ENCODE measurements at places on chromosomes 6 and 20.
A peak's percentile ranks its signal among the peaks of the same experiment; 100 is the strongest.

GRCh38 chr6:36574679-36575078, 19.5 kb upstream of the SRSF3 start:
- DNase-seq = no peak

GRCh38 chr6:4550227-4550597, 226.0 kb upstream of the CDYL start:
- no peak for DNase-seq

GRCh38 chr6:151005164-151005563, 139.7 kb downstream of the MTHFD1L start:
- no peak for DNase-seq

- no peak for DNase-seq
These were observed 67.4 kb upstream of the LOC128125822 start for GRCh38 chr6:63504777-63505384.

- DNase-seq = no peak
These were observed 442.4 kb downstream of the FRK start for GRCh38 chr6:115618256-115618655.

GRCh38 chr6:170025935-170026750, 264.7 kb downstream of the DLL1 start:
- peak; percentile 87 for DNase-seq

GRCh38 chr6:40988634-40989033, 50.4 kb downstream of the UNC5CL start:
- DNase-seq = no peak

DNA sequence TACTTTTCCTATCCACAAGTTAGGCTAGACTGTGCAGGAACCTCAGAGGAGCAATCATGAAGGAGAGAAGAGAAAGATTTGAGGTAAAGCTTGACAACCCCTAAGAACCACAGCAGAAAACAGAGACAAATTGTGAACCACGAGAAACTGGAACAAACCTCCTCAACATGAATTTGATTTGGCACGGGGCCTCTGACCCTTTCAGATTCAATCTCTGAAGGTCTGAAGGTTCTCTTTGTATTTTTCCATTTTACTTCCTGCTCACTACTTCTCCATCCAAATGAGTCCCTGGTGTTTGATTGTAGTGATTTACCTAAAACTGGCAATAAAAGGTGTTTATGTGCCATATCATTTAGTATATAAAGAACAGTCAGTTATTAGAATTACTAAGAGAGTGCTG, 126.1 kb upstream of the STXBP5 start:
- no peak for DNase-seq

GRCh38 chr20:63643946-63644345, 9.3 kb downstream of the STMN3 start:
- DNase-seq = no peak

GRCh38 chr6:3288711-3289663, 30.2 kb downstream of the PSMG4 start:
- DNase-seq = no peak

GRCh38 chr6:81978230-81978629, 225.7 kb upstream of the TENT5A start:
- no peak for DNase-seq

DNA sequence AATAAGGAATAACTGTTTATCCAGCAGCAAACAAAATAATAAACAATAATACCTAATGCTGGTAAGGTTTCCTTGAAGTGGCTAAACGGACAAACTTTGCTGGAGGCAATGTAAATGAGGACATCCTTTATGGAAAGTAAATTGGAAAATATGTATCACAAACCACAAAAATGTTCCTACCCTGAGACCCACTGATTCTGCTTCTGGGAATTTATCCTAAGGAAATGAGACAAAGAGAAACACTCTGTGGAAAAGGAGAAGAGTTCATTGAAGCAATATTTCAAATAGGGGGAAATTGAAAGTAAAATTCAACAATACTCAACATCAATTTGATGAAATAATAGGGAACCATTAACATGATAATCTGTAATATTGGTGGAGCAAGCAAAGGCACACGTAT, 37.9 kb downstream of the MAFB start:
- peak; percentile 83 for DNase-seq

DNA sequence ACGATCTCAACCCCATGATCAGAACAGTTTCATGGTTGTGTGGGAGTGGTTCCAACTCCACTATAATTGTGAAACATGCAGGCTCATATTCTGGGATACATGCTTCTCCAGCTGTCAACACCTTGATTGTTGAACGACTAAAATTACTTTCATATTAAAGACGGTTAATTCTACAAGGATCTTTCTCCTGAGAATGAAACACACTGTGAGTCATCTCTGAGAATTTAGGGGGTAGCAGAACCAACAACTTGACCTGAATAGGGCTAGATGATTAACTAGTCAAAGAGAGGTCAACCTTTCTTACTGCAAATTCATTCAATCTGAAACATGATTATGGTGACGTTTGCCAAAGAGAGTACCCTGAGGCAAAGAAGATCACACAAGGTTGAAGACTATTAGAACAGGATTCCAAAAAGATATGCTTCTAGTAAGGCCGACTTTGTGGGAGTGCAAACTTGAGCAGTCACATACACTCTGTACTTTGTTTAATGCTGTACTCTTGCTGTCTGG, 175.2 kb upstream of the CITED2 start:
- DNase-seq = peak; percentile 59

GRCh38 chr6:124757560-124757959, 204.7 kb upstream of the RNF217 start:
- DNase-seq = no peak

DNA sequence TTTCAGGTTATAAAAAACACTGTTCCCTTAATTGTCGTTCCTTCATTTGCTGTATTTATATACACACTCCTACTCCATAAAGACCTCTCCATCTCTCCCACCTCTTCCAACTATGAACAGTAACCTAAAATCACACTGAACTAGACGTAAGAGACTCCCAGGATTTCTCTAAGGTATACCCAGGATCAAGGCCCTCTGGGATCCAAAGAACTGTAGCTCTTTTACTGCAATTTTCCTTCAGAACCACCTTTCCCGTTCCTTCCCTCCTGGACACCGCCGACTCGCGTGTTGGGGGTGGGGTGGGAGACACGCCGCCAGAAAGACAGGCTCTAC, 680 bp downstream of the LATS1 start:
- DNase-seq = no peak

DNA sequence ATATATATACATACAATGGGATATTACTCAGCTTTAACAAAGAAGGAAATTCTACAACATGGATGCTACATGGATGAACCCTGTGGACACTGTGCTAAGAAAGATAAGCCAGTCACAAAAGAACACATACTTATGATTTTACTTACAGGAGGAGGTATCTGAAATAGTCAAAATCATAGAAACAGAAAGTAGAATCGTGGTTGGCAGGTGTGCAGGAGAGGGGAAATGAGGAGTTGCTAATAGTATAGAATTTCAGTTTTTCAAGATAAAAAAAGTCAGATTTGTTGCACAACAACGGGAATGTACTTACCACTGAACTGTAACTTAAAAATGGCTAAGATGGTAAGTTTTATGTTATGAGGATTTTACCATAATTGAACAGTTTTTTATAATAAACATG, 706.3 kb downstream of the TFAP2A start:
- no peak for DNase-seq

GRCh38 chr6:66985816-66986215, 1278.8 kb upstream of the EYS start:
- DNase-seq = no peak

DNA sequence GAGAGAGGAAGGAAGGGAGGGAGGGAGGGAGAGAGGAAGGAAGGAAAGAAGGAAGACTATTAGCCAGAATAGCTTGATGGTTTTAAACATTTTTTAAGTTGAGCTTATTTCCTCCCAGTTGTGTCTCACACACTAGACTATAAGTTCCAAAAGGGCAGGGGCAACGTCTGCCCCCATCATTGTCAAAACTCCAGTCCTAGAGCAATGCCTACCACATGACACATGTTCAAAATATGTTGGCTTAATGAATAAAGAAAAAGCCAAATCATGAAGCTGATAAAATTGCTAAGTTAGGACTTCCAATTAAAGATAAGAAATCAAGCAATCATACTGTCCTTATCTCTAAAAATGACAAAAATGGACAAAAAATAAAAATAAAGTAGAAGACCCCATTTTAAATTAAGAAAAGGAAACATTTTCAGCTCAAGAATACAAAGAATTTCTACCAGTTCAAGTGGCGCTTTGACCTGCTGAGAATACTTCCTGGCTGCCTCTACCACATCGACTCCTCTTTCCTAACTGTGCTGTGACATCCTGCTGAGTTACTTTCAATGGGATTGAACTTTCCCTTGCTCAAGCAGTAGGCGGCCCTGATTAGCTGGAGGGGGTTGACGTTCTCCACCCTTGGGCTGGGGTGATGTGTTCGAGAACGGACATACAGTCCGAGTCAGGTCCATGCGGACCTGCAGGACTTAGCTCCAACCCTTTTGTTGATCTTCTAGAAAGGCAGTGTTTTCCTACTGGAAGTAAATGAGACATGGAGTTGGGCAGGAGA, 283.9 kb upstream of the FOXQ1 start:
- no peak for DNase-seq

GRCh38 chr20:48584391-48585060, 243.3 kb downstream of the PREX1 start:
- DNase-seq = no peak

GRCh38 chr6:113299531-113299930, 557.6 kb upstream of the MARCKS start:
- DNase-seq = no peak

DNA sequence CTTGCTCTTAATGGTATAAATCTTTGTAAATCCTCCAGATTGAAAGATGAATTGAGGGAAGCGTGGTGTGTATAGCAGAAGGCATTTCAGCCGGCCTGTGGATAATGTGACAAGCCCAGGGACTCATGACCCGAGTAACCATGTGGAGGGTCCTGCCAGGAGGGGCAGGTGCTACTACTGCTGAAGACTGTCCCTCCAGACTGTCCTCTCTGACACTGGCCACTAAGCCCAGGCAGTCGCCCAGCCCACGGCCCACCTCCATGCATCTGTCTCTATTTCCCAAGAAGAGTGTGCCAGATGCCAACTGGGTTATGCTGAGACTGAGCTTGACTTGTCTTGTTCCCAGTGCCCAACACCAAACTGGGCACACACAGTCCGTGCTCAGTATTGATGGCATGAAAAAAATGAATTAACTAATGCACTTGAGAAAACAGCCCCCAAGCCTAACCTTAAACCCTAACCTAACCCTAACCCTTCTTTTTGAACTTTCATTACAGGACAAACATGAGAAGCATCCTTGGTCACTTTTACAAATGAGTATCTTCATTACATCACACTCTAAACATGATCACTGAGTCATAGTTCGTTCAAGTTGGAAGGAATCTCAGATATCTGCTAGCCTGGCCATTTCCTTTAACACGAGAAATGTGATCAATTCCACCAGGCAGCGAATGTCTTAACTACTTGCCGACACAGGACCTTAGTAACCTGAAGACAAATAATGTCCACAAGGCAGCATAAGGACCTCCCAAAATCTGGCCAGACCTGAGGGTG, 182.2 kb upstream of the RREB1 start:
- peak; percentile 20 for DNase-seq

DNA sequence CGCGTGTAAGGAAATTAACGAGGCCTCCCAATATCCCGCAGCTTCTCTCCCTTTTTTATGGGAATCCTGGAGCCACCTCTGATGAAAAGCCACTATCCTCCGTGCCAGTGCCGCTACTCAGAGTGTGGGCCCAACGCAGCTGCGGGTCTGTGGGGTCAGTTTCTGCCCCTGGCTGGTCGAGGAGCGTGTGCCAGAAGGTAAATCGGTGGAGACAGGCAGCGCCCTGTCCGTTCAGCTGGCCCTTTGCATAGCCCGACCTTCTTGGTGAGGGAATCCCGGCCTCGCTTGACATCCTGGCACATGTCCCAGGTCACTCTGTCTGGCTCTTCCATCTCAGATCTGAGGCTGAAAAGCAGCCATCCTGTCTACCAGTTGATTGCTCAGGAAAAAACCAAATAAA, 4.6 kb downstream of the THBS2 start:
- no peak for DNase-seq

- peak; percentile 99 for DNase-seq
These were observed 100.7 kb downstream of the ANKRD60 start for GRCh38 chr20:58127701-58128111.

DNA sequence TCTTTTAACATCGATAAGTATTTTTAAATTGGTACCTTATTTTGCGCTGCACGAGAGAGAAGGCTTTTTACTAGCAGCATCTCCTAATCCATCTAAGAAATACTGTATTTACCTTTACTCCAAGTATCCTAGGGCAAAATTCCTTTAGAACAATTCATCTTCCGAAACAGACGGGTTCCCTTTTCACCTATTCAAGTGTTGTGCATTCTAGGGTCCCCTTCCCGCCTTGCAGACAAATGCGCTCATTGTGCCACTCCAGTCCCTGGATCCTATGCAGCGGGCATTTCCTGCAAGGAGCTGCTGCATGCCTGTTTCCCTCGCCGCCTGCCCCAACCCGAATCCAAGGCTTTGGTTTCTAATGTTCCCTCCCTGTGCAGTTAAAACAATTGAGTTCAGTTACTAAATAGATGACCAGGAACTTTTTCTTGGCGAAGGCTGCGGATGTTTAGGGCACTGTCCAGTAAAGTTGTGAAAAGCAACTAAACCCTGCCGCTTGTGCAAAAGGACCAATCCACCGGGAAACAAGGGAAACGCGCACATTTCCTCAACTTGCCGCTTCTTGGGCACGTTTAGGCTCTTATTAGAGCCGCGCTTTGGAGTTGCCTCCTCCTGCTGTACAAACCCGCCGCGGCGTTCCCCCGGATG, 556 bp upstream of the SCAF8 start:
- peak; percentile 38 for DNase-seq

GRCh38 chr20:43961541-43962471, 47.2 kb downstream of the TOX2 start:
- no peak for DNase-seq

DNA sequence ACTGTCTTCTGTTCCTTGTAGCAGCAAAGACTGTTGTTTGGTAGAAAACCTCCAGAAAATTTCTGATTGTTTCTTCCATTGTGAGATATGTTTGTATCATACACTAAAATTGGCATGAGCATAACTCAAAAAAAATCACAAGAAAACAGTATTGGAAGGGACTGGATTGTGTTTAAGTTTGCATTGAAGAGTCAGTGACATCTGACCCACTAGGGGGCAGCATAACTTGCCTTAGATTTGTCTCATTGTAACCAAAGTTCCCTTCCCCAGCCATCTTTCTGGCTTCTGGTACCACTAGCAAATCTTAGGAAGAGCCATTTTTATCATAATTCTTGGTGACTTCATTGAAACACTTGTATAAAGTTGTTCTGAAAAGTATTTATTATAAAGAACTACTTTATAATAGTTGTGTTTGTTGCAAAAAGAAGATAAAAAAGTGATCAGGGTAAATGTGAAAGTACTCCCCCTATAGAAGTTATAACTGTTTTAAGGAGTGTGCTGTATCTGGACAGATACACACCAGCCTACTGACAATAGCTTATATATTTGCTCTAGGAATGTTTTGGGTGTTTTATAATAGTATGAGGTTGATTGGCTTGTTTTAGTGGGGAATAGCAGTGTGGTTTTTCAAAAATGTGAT, 7.7 kb downstream of the CSTF1 start:
- peak; percentile 58 for DNase-seq

DNA sequence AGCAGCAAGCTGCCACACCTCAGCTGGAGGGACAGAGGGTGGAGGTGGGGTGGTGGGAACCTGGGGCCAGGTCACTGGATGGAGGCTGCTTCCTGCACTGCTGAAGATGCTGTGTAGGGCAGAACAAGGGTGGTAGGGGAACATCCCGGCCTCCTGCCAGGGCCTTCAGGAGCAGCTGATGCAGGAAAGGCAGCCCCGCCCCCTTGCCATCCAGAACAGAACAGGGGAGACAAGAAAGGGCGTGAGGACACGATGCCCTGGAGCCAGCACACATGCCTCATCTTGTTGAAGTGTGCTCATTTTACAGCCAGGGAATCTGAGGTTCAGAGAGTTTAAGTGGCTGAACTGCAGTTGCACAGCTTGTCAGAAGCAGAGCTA, 43.1 kb upstream of the PHACTR3 start:
- DNase-seq = peak; percentile 60
